ENCODE measurements at places on chromosomes 13 and 19.
A peak's percentile ranks its signal among the peaks of the same experiment; 100 is the strongest.

GRCh38 chr13:30654430-30654829 is 36.7 kb downstream of the USPL1 start:
- peak; percentile 35 for DNase-seq

DNA sequence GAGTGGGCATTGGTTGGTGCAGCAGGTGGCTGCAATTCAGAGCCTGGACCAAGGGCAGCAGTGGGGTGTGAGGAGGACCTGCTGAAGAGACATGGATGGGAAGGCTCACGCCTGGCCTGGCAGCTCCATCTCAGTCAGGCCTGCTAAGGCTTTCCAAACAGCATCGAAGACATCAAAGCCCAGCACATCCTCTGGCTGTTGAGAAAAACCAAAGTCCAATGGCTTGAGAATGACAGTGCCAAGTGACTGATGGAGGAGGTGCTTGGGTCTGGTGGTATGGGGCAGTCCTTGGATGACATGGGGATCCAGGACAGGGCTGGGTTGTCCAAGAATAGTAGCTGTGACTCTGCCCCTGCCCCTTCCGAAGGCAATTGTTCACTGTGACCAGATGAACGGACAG is 19.0 kb upstream of the XPO4 start:
- DNase-seq = no peak

DNA sequence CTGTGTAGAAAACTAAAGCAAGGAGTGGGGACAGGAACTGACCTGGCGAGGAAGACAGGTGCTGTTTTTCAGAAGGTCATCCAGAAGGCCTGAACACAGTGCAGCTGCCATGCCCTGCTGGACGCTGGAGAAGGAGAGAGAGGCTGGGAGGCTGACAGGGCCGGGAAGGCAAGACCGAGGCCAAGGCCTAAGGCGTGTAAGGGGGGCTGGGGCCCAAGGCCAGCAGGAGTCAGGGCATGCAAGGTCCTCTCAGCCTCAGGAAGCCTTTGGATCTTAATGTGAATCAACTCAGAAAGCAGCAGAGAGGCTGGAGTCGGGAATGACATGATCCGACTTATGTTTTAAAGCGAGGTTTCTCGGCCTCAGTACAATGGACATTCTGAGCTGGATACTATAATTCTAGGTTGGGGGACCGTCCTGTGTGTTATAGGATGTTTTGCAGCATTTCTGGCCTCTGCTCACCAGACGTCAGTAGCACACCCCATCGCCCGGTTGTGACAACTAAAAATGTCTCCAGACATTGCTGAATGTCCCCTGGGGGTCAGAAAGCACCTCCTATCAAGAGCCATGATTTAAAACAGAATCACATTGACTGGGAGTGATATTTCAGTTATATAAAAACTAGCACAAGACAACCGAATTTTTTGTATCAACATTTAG is 530.4 kb downstream of the MYO16 start:
- no peak for DNase-seq

DNA sequence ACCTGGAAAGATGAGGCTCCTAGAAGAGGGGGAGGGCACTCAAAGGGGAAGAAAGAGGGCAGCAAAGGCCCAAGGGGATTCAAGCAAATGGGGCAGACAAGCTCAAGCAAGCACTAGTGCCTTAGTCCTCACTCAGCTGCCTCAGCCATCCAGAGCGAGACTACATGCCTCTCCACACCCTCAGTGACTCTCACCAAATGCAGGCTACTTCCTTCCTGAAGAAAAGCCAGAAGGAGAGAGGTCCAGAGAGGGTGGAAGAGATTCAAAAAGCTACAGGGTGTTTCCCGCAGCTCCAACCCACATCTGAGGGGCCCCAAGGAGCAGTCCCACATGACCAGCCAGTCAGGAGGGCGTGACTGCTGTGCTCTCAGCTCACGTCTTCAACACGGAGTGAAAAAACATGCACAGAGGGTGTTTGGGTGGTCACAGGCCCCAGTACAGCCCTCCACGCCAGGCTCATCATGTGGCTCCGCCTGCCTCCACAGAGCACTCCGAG is 40.5 kb downstream of the MIPEP start:
- no peak for DNase-seq

GRCh38 chr19:15584095-15584494 is 30.9 kb upstream of the CYP4F8 start:
- no peak for DNase-seq

- peak; percentile 28 for DNase-seq
These were observed 296.1 kb downstream of the PCDH9 start for GRCh38 chr13:66933994-66934393.

- DNase-seq = no peak
These were observed 4.0 kb downstream of the PTBP1 start for GRCh38 chr19:801030-801860.

GRCh38 chr19:16091546-16092475 is 15.5 kb downstream of the TPM4 start:
- no peak for DNase-seq

GRCh38 chr19:45824041-45824471 is 8.9 kb upstream of the RSPH6A start:
- DNase-seq = no peak

- peak; percentile 58 for DNase-seq
These were observed 1.7 kb upstream of the USPL1 start for GRCh38 chr13:30615866-30616541.

DNA sequence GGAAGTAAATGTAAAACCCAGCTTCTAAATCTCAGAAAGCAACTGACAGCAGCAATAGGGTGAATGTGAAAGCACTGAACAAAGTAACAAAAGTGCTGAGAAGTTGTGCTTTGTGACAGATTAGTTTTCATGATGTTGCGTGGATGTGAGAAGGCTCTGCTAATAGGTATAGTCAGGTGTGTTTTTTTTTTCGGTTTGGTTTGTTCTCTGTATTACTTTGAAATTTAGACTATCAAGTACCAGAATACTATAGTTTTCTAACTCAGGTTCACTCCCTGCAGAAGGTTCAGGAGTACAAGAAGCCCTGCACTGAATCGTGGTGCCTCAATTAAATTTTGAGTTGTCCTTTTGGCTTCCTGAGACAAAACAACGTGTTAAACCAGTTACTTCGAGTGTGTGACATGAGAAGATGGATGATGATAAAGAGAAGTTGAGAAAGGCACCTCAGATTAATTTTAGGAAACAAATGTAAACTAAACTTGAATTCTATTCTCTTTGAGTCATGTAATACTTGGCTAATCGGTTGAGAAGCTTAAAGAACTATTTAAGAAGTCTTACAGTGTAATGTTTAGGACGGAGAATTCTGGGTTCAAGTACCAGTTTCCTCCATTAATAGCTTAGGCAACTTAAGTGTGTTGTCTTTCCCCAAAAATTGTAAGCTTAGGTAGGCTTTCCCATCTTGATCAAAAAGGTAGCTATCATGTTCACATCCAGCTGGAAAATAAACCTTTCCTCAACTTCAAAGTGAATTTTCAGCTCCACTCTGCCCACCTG is 10.3 kb downstream of the MIR17HG start:
- DNase-seq = no peak

DNA sequence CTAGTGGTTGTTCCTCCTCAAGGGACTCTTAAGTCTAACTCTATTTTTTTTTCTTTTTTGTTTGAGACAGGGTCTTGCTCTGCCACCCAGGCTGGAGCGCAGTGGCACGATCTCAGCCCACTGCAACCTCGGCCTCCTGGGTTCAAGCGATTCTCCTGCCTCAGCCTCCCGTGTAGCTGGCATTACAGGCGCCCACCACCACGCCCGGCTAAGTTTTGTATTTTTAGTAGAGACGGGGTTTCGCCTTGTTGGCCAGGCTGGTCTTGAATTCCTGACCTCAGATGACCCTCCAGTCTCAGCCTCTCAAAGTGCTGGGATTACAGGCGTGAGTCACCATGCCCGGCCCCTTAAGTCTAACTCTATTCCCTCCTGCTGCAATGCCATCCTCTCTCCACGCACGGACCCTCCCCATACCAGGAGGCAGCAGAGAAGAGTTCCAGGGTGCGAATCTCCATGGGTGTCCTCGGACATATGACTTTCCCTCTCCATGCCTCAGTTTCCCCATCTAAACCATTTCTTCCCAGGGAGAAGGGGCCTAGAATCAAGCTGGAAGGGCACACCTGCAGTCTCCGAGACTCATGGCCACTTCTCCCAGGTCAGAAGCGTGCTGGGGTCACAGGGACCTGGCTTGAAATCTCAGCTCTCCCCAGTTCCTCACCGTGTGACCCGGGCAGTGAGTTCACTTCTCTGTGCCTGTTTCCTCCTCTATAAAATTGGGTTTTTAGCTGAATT is 6.0 kb upstream of the BCL3 start:
- no peak for DNase-seq

DNA sequence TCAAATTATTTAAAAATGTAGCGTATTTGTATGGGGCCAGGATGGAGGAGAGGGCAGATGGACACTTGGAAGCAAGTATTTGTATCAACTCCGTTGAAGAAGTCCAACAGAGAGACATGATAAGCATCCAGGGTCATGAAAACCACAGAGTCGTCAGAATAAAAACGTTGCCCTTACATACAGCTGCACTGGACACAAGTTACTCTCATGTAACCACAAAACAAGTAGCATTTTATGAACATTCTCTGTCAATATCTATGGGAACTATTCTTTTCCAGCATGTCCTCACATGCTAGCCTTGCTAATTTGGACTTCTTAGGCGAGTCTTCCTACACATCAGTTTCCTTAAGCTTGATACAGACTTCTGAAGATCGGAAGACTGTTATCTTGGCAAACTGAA is 35.0 kb downstream of the EFNB2 start:
- peak; percentile 56 for DNase-seq

DNA sequence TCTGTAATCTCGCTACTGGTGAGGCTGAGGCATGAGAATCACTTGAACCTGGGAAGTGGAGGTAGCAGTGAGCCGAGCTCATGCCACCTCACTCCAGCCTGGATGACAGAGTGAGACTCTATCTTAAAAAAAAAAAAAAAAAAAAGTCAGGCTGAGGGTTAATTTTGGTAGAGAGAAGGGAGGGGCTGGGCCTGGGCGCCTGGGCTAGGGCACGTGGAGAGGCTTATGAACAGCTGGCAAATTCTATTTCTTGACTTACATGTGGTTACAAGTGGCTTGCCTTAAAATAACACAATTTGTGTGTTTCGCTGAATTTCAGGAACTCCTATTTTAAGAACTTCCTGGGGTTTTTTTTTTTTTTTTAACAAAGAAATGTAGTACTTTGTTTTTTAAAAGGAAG is 47.6 kb upstream of the MAP3K10 start:
- DNase-seq = peak; percentile 38

DNA sequence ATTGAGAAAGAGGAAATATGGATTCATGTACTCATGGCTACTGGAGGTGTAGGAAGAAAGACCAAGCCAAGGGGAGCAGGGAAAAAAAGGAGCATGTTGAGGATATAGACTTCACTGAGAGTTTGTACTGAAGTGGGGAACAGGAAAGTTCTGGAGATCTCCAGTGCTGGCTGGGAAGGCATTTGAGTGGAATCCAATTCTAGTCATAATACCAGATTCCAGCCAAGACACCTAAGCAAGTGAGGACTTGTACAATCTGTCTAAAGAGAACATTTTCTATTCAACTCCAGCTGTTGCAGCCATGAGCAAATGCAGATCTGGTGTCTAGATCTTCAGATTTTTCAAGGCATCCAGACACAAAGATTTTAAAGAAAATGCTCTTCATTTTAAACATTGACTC is 412.5 kb downstream of the OXGR1 start:
- no peak for DNase-seq

DNA sequence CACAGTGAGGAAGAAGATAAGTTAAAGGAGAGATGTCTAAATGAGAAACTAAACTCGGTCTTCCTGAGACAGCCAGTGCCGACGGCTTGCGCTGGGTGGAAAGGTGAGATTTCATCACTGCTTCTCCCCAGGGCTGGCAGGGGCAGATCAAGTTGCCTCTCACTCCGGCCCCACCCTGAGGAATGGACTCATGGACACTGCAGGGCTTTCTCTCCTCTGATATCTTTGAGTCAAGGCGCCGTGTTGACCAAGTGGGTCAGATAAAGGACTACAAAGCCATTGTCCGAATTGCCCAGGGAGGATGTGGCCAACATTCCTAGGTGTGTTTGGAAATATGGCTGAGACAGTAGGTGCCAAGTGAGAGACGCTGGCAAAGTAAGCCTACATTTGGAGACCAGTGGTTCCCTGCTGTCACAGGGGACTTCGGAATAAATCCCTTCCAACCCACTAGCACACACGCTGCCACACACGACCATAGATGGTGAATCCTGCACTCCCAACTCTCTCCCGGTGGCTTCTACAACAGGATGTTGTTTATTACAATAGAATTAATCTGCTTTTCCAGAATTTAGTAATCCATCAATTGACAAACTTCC is 156.5 kb upstream of the TSC22D1 start:
- no peak for DNase-seq

DNA sequence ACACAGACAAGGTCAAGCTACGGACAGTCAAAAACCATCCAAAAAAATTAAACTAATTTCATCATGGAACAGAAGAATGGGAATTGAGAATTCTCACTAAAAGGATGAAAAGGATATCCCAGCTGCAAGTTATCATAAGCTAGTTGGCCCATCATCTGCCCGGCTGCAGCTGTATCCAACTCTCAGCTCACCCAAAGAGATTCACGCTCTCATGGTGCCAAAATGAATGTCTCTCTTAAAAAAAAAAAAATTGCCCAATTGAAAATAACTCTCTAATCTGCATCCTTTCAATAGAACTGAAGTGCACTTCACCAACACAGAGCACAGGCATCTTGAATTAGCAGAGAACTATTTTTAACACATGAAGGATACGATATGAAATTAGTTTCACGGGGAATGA is 20.0 kb downstream of the ENOX1 start:
- DNase-seq = no peak

- peak; percentile 42 for DNase-seq
These were observed 211.2 kb upstream of the EDNRB start for GRCh38 chr13:78129823-78130222.

DNA sequence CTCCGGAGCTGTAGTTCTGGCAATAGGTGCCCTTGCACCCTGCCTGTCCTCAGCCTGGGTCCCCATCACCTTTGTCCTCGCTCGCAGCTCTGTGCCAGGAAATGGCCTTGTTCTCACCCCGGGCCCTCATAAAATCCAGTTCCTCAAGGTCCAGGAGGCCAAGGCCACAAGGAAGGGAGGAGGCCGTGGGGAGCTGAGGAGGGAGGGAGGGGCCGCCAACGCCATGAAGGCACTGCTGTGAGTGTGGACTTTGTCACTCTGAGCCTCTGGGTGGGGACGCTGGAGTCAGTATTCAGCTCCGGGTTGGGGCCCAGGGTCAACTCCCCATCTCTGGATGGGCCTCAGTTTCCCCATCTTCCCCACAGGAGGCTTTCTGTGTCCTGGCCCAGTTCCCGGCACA is 9.2 kb upstream of the GNA11 start:
- DNase-seq = no peak

- peak; percentile 85 for DNase-seq
These were observed 344.4 kb upstream of the PCDH9 start for GRCh38 chr13:67574320-67575233.

DNA sequence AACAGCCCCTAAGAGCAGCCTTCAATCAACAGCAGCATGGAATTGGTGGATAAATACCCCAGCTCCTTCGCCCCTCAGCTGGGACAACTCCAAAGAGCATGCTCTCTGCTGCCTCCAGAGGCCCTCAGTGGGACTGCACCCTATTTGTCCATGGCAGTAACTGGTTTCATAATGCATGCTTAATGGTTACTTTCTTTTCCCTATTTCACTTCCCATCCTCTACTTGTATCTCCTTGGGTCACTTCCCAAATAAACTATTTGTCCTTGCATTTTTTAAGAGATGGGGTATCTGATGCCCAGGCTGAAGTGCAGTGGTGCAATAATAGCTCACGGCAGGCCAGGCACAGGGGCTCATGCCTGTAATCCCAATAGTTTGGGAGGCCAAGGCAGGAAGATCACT is 13.5 kb upstream of the TPM4 start:
- peak; percentile 78 for DNase-seq

- no peak for DNase-seq
These were observed 559.6 kb upstream of the SPRY2 start for GRCh38 chr13:80900561-80900960.

Data from OCI-M1 (cell line).